ENCODE measurements at places on chromosomes 4 and X. TPM values are rescaled to one million over a fixed set of nuclear protein-coding genes. Genes with fewer than 3 reads are reported as not detected.

DNA sequence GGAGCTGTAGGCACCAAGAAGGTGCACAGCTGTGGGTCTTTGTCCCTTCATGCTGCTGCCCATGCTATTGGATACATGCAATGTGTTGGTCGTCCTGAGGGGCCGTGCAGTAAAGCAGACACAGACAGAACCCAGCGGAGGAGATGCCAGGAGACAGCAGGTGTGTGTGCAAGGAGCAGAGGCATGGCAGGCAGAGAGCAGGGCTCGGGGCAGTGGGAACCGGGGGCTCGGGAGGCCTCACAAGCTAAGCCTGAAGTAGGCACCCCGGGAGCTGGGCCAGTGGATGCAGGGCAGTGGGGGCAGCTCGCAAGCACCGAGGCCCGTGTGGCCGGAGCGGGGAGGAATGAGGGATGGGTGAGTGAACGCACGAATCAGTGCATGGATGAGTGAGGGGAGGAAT, 13.2 kb downstream of the HTRA3 start:
- no peak for DNase-seq

GRCh38 chr4:6557856-6558255, 17.1 kb upstream of the MAN2B2 start:
- no peak for DNase-seq

DNA sequence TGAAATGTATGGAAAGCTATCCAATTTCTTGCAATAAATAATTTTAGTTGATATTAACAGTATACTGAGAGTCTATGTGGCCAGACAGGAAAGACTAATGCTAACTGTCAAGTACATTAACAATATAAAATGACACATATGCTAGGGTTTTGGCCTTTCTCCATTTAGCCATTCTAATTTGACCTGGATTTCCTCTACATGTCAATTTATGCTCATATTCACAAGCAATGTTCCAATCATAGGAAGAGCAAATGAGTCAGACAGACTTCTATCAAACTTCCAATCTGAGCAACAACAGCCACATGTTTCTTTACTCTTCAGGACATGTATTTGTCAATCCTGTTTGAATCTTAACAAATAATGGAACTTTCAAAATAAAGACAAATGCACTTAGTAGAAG, 53.6 kb downstream of the CORIN start:
- DNase-seq = no peak

DNA sequence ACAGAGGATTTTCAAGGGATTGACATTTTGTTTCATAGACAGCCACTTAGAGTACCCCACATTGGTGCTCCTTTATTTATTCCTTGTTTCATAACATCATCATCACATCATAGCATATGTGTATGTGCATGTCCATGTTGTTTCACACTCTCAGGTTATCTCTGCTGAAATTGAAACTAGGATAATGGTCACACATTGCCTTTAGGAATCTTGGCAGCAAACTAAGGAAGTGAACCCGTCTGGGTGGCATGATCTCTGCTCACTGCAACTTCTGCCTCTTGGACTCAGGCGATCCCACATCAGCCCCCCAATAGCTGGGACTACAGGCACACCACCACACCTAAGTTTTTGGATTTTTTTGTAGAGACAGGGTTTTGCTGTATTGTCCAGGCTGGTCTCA, 234.2 kb upstream of the ANKRD50 start:
- DNase-seq = no peak

DNA sequence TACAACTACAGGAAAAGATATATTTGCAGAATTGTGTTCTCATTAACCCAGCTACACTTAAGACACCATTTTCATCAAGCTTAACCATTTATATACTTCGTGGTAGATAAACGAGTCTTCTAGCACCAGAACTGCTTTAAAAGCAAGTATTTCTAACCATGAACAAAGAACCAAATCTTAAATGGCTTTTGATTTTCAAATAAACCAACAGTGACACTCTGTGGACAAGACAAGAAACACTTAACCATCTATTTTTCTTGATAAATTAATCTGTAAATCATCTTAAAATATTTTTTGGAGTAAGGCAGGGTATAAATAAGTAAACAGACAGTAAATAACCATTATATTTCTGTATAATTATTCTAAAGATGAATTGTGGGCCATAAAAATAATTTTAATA, 10.2 kb downstream of the BEND2 start:
- DNase-seq = peak; percentile 13

- no peak for DNase-seq
Observed at GRCh38 chr4:53208753-53209152, 157.1 kb downstream of the SCFD2 start.

DNA sequence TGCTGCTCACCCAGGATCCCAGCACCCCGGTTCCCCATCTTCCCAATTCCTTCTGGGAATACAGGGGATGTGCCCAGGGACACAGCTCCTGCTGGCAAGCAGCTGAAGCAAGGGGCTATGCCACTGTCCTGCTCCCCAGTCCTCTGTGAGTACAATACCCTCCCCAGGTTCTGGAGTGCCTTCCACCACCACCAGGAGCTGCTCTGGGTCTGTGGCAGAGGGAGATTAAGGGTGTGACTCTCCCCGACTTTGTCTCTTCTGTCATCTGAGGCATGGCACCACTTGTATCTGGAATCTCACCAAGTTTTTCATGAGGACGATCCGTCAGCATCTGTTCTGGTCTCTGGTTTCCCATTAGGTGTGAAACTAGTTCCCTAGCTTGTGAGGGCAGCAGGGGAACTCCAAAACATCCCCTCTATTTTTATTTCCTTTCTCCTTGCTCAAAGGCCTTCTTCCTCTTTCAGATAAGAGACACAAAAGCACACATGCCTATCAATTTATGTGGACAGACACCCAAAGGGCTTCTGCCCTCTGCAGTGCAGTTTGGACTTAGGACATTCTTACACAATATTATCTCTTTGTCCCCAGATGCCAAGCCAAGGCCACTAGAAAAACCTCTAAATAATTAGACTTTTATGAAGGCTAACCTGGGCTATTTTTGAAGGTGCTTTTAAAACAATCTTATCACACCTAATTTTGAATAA, 26.8 kb downstream of the MGST2 start:
- DNase-seq = no peak

- peak; percentile 73 for DNase-seq
Observed at GRCh38 chr4:184384056-184384809, 90.1 kb downstream of the IRF2 start.

GRCh38 chr4:108001540-108002135, 11.9 kb downstream of the HADH start:
- peak; percentile 47 for DNase-seq

- DNase-seq = no peak
Observed at GRCh38 chr4:39770969-39771724, 73.2 kb downstream of the UBE2K start.

DNA sequence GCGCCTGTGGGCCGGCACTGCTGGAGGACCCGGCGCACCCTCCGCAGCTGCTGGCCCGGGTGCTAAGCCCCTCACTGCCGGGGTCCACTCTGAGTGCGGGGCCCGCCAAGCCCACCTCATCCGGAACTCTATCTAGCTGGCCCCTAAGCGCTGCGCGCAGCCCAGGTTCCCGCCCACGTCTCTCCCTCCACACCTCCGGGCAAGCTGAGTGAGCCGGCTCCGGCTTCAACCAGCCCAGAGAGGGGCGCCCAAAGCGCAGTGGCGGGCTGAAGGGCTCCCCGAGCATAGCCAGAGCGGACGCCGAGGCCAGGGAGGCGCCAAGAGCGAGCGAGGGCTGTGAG, 75.2 kb downstream of the QDPR start:
- DNase-seq = no peak

- no peak for DNase-seq
Observed at GRCh38 chrX:20354505-20354904, 87.8 kb upstream of the RPS6KA3 start.

GRCh38 chrX:46865281-46865680, 28.4 kb downstream of the RP2 start:
- DNase-seq = peak; percentile 28

- peak; percentile 75 for DNase-seq
Observed at GRCh38 chrX:74421036-74421739, at the start of gene SLC16A2. SLC16A2 (plus strand) TSS chrX:74421493; CDS start chrX:74421638, 145 bp downstream.

- peak; percentile 50 for DNase-seq
Observed at GRCh38 chr4:141540643-141541042, 95.7 kb upstream of the IL15 start.

- DNase-seq = no peak
Observed at GRCh38 chr4:7006411-7006810, 36.8 kb upstream of the TADA2B start.

DNA sequence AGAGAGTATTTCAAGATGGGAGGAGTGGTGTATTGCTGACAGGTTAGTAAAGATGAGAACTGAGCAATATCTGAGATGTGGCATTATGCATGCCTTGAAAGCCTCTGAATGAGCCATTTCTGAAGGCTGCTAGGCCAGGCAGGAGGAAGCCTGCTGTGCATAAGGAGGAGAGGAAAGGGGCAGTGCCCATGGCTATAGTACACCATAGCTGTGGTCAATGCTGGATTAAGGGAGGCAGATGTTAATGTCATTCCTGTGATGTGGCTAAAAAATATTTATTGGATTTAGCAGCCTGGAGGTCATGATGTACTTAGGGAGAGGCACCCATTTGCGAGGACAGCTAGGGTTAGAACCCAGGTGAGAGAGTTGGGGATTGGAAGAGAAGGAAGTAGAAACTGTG, 130.0 kb upstream of the LNX1 start:
- no peak for DNase-seq

- no peak for DNase-seq
Observed at GRCh38 chrX:150005027-150005426, 66.7 kb upstream of the EOLA2 start.

DNA sequence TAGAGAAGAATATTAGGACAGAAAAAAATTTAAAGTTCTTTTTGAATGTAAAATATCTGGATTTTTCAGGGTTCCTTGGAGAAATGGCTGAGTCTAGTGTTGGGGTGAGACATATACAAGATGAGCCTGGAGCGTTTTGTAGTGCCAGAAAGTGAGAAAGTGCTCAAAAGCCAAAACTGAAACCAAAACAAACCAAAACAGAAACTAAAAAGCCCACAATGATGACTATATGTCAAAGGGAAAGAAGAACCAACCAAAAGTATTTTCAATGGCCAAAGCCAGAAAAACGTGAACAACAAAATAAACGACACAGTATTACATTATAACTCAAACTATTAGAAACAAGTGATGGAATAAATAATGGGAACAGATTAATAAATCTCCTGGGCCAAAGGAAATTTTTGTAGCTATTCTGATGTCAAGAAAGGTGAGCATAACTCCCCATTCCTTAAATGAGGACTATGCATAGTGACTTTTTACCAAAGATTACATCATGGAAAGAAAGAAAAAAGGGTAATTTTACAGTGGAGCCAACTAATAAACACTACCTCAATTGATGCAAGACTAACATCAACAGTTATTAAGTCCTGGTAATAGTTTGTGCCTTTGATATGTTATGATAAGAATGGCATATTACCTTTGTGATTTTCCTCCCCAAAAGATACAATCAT, 1137.6 kb downstream of the C4orf33 start:
- DNase-seq = no peak

DNA sequence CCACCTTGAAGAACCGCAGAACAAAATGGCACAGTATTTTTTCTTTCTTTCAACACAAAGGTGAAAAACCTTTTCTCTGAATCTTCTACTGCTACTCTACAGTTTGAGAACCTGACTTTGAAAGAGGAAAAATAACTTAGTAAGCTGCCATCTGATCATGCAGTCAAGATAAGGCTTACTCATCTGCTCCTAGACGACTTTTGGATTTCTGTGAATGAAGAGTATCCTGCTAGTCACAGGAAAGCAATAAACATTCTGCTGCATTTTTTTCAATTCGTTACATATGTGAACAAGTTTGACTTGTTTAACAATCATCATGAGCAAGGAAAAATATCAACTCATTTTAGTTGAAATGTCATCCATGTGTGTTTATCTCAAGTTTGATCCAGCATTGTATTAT, 25.2 kb downstream of the TIGD2 start:
- peak; percentile 61 for DNase-seq

GRCh38 chr4:11480683-11481082, 52.0 kb upstream of the HS3ST1 start:
- DNase-seq = no peak

DNA sequence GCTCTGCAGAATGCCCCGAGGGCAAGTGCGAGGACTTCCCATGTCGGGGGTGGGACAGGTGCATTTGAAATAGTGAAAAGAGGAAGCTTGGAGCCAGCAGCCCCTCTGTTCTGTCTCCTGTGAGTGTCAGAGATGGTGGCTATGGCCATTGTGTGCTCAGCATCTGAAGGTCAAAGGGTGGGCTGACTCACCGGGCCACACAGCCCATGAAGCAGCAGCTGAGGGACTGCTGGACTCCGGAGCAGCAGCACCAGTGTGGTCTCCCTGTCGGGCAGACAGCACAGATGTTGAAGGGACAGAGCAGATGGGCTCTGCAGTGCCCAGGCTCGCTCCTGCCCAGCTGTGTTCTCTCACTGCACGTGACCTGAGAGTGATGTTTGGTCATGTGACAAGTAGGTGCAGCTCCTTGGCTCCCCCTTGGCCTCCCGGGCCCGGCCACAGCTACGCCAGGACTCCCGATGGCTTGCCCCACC, 53.5 kb downstream of the TBC1D14 start:
- no peak for DNase-seq

GRCh38 chrX:39636481-39636880, 461.3 kb downstream of the BCOR start:
- DNase-seq = no peak

GRCh38 chr4:81505726-81506125, 34.0 kb upstream of the RASGEF1B start:
- DNase-seq = no peak

DNA sequence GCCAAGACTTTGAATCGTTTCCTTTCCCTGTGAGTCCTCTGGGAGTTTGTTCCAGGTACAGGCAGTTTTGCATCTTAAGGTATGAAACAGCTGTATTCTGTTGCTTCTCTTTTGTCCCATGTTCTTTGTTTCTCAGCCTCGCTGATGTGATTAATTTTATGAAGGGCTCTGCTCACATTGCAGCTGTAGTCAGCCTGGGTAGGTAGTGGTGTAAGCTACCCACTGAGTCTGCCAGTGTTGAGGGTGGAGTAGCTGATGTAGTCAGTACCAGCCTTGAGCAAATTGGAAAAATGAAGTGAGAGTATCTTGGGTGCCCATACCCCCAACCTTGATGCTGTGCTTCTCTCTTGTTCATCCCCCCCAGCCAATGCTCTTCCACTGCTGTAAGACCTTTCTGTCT, 139.6 kb upstream of the SMIM31 start:
- no peak for DNase-seq

- DNase-seq = no peak
Observed at GRCh38 chr4:148442832-148443511, 758 bp upstream of the NR3C2 start.

The RADX gene
- total RNA-seq = 2.1 TPM

The NXF3 gene
- total RNA-seq = 31.4 TPM

The PARM1 gene
- total RNA-seq = not detected

The ITM2A gene
- total RNA-seq = not detected

The GAGE12D gene
- not detected for total RNA-seq

The IRS4 gene
- not detected for total RNA-seq

The QRFPR gene
- not detected for total RNA-seq

The MAGEE2 gene
- not detected for total RNA-seq

The BRS3 gene
- total RNA-seq = not detected

The ELOVL6 gene
- total RNA-seq = 8.0 TPM

The ASB9 gene
- total RNA-seq = not detected

Data from GM23248 (cell line).